ENCODE measurements at places on chromosomes 13 and 19.

DNA sequence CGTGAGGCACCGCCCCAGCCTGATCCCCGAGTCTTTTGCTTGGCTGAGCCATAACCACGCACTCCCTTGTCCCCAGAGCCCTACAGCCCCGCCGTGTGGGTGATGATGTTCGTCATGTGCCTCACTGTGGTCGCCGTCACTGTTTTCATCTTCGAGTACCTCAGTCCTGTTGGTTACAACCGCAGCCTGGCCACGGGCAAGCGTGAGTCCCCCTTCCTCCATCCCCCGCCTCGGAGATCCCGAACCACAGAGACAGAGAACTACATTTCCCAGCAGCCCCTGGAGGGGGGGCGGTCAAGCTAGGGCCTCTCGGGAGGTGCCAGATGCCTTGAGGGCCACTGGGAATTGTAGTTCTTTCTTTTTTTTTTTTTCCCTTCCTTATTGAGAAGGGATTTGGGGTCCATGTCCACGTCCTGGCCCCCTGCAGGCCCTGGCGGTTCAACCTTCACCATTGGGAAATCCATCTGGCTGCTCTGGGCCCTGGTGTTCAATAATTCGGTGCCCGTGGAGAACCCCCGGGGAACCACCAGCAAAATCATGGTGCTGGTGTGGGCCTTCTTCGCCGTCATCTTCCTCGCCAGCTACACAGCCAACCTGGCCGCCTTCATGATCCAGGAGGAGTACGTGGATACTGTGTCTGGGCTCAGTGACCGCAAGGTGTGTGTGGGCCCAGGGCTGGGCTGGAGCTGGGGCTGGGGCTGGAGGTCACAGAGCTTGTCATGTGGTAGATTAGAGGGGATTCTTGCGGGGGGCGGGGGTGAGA is 25.9 kb downstream of the GRIN2D start:
- ATAC-seq: peak; percentile 49

GRCh38 chr13:64158908-64159307 is 2743.3 kb upstream of the PCDH20 start:
- ATAC-seq: no peak

GRCh38 chr19:16586991-16587832 is 15.0 kb upstream of the SLC35E1 start:
- no peak for ATAC-seq

- no peak for ATAC-seq
Measured at GRCh38 chr13:92122186-92122853, 723.9 kb downstream of the GPC5 start.

- no peak for ATAC-seq
Measured at GRCh38 chr19:52138278-52138982, 1.3 kb downstream of the ZNF616 start.

- no peak for ATAC-seq
Measured at GRCh38 chr13:74258961-74259360, 124.8 kb upstream of the KLF12 start.

GRCh38 chr13:65638572-65639168 is 1591.5 kb downstream of the PCDH9 start:
- no peak for ATAC-seq

DNA sequence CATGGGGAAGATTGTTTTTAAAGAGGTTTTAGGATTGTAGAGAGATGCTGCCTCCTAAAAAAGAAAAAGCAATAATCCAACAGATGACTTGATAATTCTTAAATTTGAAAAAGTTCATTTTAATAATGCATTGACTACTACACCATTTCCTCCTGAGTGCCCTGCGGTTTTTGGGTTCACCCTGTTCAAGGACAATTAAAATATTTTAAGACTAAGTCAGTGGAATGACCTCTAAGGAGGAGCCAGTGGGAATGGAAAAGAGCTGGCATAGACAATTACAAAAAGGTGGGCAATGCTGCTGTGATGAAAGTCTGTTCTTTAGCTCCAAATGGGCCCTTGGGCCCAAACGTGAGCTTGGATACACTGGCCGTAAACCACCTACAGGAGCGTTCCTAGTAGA is 217.8 kb downstream of the LHFPL6 start:
- no peak for ATAC-seq

- no peak for ATAC-seq
Measured at GRCh38 chr13:78742659-78743058, 83.7 kb upstream of the OBI1 start.

GRCh38 chr19:54142166-54142780 is 4.7 kb downstream of the CNOT3 start:
- ATAC-seq: no peak

- no peak for ATAC-seq
Measured at GRCh38 chr19:30362156-30362754, 9.9 kb upstream of the ZNF536 start.

DNA sequence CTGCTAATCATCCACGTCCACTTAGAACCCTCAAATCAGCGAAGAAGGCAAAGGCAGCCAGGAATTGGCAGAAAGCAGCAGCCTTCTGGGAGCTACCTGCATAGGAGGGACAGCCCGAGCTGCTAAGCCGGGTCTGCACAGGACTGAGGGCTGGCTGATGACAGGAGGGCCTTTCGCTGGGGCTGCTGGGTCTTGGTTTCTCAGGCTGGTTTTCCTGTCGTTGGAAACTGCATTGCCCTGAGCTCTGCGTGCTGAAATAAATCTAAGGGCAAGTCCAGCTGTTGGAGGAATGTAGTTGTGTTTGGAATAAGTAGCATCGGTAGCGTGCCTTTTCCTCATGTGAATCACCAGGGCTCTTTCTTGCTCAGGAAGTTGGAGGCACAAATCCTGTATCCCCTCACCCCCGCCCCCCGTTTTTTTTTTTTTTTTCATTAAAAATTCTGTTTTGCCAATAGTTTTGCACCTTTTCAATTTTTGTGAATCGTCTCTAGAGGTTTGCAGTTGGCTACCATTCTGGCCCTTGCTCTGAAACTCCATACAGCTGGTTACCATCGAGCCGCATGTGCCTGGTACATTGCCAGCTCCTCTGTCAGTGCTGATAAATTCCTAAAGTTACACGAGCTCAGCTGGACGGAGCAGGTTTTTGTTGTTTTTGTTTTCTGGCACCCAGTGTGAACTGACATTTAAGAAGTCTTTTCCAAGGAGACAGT is 193.9 kb upstream of the RNF113B start:
- ATAC-seq: peak; percentile 62

GRCh38 chr13:46560778-46561177 is 7.8 kb downstream of the LRCH1 start:
- ATAC-seq: no peak

DNA sequence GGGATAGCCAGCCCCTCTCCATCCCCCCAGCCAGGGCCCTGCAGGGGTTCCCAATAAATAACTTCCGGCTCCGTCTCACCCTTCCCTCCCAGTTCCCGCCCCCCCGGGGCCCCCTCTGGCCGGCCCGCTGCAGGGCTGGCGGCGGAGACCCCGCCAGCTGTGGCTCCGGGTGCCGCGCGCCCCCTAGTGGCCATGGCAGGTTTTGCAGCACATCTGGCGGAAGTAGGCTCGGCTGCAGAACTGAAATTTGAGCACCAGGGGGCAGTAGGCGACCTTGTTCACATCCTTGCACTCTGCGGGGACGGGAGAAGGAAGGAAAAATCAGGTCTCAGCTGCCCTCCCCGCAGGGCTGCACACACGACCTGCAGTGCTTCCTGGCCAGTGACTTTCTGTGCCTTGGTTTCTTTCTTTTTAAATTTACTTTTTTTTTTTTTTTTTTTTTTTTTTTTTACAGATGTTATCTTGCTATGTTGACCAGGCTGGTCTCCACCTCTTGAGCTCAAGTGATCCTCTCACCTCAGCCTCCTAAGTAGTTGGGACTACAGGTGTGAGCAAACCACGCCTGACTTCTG is 3.6 kb upstream of the MYO1F start:
- peak; percentile 68 for ATAC-seq

- no peak for ATAC-seq
Measured at GRCh38 chr13:96991072-96991471, 3.2 kb downstream of the OXGR1 start.

- no peak for ATAC-seq
Measured at GRCh38 chr13:39266426-39266825, 228.2 kb downstream of the NHLRC3 start.

DNA sequence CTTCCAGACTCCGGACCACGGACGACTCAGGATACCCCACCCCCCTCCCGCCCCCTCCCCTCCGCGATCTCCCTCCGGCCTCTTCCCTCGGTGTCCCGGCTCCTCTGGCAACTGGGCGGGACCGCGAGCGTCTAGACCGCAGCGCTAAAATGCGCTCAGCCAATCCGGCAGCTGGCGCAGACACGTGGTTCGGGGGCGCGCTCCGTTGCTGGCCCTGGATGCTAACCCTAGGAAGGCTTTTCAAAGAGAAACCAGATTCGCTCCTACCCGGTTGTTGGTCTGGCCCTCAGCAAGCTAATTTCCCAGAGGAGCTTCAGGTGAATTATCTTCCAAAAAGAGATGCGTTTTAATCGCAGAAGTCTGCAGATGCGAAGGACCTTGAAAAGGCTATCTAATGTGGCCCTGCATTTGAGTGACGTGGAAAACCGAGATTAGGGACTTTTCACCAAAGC is at the start of gene DZIP1:
Gene DZIP1, minus strand, starts transcription at position 106 of the 452 bp plus-strand sequence. CDS start 2,677 bp downstream, outside the sequence.
- ATAC-seq: peak; percentile 92

DNA sequence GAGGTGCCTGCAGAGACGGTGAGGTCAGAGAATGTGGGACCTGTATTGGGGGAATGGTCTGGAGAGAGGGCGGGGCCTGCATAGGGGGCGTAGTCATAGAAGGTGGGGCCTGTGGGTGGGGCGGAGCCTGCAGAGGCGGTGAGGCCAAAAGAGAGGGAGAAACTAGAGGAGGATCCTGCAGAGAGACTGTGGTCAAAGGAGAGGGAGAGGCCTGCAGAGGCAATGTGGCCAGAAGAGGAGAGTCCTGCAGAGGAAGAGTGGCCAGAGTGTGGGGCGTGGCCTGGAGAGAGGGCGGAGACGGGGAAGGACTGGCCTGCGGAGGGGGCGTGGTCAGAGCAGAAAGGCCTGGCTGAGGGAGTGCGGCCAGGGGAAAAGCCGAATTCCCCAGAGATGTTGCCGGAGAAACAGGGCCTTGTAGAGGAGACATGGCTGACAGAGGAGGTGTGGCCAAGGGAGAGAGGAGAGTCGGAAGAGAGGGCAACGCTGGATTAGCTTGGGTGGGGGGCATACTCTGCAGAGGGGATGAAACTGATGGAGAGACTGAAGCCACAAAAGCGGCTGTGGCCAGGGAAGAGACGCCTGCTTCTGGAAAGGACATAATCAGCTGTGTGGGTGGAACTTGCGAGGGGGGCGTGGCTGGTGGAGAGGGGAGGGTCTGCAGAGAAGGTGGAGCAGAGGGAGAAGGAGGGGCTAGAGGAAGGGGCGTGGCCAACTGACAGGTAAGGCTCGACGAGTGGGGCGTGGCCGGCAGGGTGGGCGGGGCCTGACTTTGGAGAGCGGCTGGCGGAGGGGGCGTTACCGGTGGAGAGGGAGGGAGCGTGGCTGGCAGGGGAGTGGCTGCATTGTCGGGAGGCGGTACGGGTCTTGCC is 2.5 kb downstream of the PRR36 start:
- peak; percentile 69 for ATAC-seq

DNA sequence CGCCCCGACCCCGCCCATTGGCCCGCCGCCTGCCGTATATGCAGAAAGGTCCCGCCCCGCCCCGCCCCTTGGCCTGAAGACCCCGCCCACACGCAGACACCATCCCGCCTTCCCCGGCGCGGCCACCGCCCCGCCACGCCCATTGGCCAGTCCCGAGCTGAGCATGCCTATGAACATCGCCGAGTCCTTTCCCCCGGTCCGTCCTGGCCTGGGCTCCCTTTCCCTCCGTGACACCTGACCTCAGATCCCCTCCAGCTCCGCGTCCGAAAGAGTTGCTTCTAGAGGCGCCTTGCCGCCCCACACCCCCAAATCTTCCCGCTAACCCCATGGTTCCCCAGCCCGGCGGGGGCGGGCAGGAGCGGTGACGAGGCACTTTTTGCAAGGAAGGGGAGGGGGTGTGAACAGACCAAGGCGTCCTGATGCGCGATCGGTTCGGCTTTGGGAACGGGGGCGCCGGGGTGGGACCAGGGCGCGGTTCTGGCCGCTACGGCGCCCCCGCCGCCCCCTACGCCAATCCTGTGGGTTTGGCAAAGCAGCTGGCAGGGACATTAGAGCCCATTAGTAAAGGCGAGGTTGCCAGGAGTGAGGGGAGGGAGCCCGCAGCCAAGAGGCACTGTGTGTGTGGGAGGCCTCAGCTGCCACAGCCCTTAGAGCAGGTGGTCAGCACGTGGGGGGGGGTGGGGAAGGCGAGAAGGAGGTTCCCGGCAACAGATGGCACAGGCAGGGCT is 406 bp upstream of the NUMBL start:
- peak; percentile 89 for ATAC-seq

DNA sequence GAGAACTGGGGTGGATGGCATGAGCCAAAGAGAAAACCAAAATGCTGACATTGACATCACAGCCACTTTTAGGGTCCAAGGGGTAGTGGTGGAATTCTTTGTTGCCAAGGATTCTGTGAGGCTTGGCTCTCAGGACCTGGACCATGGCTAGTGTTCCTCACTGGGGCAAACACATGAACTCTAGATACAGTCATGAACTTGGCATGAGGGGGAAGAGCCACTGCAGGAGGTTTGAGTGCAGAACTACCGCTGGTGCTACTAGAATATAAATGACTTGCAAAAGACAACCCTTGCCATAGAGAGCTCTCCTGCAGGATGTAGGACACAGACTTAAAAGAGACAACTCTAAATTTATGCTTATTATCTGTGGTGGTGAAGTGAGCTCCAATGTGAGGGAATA is 29.8 kb upstream of the FRY start:
- no peak for ATAC-seq

DNA sequence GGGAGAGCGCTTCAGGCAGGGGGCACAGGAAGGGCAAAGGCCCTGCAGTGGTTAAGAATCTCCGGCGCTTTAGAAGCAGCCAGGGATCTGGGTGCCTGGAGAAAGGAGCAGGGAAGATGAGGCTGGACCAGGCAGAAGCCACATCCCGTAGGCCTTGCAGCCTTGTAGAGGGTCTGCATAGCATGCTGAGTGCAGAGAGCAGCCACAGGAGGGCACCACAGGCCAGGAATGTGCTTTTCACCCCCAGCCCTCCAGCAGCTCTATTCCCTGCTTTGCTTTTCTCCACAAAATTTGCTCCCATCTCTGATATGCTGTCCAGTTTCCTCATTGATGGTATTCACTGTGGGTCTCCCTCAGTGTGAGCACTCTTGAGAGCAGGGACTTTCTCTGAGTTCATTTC is 5.7 kb downstream of the WDR62 start:
- ATAC-seq: peak; percentile 36

DNA sequence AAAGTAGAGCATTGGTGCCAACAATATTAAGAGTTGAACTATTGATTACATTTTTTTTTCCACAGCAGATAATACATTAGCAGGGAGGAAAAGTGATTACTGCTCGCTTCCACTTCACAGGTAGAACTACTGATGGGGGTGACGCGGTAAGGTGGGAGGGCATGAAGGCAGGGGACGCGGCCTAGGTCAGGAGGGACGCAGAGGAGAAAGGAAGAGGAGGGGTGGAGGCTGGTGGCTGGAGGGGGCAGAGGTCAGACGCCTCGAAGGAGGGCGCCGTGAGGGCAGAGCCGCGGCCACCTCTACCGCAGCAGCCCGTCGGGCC is 287 bp upstream of the B3GLCT start:
- no peak for ATAC-seq

- ATAC-seq: no peak
Measured at GRCh38 chr13:53873558-53873957, 844.9 kb downstream of the OLFM4 start.

DNA sequence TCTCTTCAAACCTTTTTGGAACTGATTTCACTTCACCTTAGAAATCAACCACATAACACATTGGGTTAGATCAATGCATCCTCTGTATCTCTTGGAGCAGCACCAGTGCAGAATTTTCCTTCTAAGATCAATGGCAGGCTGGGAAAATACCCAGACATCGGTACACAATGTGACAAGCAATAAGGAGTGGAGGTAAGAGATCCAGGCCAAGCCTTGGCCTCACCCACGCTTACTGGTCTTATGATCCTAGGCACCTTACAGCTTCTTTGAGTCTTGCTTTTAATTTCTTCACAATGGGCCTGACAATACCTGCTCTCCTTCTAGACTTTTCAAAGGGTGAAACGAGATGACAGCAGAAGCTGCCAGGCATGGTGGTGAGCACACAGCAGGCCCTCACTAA is 232.0 kb downstream of the LACC1 start:
- no peak for ATAC-seq

All from gastroesophageal sphincter (tissue), 4 donors.